ENCODE measurements at places on chromosomes 2 and 18.
A peak's percentile ranks its signal among the peaks of the same experiment; 100 is the strongest.

- no peaks in the 10 kb centered on the region for H3K4me1 ChIP-seq
- H3K4me3 ChIP-seq = no peak overlapping the region
- no peak overlapping the region for H3K27ac ChIP-seq
- no peak for DNase-seq
- no peaks in the 10 kb centered on the region for H3K27me3 ChIP-seq
Measured at GRCh38 chr2:145088756-145089155, 568.8 kb upstream of the ZEB2 start.

DNA sequence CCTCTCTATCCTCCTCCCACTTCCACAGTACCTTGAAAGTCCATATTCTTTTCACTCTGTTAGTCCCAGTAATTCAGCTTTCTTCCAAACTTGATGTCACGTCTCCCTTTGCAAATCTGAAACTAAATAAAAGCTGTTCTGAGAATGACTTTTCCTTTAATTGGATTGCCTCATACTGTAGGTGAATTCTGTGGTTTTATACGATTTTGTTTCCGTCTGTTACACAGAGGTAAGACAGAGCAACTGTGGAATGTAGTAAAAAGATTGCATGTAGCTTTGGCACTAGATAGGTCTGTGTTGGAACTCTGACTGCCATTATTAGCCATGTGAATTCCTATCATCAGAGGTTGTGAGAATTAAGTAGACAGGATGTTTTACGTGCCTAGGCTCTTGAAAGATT lies 25.9 kb downstream of the MALT1 start:
- peaks cover 57% of the 10 kb centered on the region for H3K36me3 ChIP-seq
- H3K4me1 ChIP-seq = peaks cover 45% of the 10 kb centered on the region
- no peaks in the 10 kb centered on the region for H3K27me3 ChIP-seq

DNA sequence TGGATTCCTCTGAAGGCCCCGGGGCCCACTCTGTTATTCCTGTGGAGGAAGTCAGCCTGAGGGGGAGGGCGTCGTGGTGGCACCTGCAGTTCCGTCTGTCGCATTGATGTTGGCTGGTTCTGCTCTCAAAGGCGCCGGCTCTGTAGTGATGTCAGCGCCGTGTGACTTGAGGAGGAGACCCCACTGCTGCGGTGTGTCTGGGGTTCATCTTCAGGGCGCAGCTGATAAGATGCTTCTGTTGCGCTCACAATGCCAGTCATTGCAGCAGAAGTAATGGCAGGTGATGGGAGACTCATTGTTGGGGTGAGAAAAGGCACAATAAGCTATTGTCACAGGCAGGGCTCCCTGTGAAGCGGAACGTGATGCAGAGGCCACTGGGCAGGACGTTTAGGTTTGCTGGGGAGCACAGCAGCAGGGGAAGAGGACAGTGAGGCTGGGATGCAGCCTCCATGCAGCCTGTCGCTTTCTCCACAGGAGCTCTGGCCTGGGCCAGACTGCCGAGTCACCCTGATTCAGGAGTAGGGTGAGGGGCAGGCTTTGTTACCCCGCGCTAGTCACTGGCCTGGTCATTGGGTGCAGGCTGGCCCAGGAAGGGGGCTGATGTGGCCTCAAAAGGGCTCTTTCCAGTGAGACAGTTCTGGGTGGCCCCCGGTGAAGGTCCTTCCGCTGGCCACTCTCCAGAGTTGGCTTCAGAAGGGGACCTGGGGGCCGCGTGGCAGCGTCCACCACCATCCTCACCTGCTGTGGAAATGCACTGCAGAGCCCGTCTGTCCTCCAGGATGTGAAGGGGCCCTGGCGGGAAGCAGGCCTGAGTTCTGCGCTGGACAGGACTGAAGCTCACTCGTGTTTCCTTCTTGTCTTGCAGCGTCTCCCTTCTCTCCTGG lies 42.9 kb downstream of the SH3BP4 start:
- no peak overlapping the region for H3K27ac ChIP-seq
- no peak for DNase-seq
- no peak overlapping the region for H3K4me3 ChIP-seq
- no peaks in the 10 kb centered on the region for H3K36me3 ChIP-seq
- H3K27me3 ChIP-seq = no peaks in the 10 kb centered on the region

DNA sequence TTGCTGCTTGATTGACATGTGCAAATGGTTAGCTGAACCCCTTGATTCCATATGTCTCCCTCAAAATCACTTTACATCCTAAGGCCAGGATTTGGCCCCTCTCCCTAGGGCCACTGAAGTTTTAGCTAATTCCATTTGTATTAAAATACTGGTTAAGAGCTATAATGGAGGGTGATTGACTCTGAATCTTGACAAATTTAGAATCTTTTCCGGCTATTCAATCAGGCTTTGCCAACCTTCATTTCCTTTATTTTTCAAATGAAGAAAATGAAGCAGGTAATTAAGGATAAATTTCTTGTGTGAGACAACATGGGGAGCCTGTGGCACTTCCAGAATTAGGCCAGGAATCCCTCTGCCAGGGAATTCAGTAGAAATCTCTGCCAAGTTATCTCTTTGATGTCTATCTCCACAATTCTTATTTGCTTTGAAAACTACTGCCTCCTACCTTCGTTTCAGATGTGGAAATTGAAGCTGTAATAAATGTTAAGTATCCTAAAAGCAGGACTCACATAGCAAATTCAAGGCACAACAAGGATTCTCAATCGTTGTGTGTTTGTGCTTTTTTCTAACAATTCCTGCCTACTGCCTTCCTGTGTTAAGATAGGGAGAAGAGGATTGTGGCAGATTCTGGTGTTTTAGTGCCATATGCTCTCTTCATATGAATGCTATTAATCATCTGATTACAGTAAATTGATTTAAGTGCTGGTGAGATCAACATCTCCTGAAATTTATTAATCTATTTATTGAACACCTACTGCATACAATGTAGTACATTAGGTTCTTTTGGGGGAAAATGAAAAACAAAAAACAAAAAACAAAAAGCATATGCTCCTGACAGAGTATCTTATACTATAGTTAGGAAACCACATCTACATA lies 47.8 kb upstream of the MAP4K3 start:
- no peaks in the 10 kb centered on the region for H3K27me3 ChIP-seq
- DNase-seq = no peak
- H3K4me1 ChIP-seq = no peaks in the 10 kb centered on the region
- H3K4me3 ChIP-seq = no peak overlapping the region
- H3K36me3 ChIP-seq = no peaks in the 10 kb centered on the region
- no peak overlapping the region for H3K27ac ChIP-seq

DNA sequence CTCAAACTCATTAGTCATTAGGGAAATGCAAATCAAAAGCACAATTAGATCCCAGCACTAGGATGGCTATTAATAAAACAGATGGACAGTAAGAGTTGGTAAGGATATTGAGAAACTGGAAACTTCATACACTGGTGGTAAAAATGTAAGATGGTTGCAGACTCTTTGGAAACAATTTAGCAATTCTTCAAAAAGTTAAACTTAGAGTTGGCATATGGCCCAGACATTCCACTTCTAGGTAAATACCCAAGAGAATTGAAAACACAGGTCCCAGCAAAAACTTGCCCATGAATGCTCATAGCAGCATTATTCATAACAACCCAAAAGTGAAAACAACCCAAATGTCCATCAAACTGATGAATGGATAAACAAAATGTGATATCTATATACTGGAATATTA lies 84.9 kb upstream of the ZFP36L2 start:
- no peak for DNase-seq
- H3K4me1 ChIP-seq = no peaks in the 10 kb centered on the region
- peaks cover 6% of the 10 kb centered on the region for H3K36me3 ChIP-seq
- no peak overlapping the region for H3K27ac ChIP-seq
- H3K4me3 ChIP-seq = no peak overlapping the region

DNA sequence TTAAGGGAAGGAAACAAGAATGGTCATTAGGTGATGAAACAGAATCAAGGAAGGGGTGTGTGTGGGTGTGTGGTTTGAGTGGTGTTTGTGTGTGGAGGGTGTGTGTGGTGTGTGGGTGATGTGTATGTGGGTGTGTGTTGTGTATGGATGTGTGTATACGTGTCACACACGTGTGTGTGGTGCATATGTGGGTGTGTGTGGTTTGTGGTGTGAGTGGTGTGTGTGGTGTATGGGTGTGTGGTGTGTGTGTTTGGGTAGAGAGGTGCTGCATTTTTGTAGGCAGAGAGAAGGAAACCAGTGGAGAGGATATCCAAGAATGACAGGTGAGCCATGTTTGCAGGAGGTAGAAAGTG lies 1.1 kb upstream of the CEP192 start:
- no peaks in the 10 kb centered on the region for H3K36me3 ChIP-seq
- H3K4me3 ChIP-seq = peak overlapping the region; percentile 85
- no peak overlapping the region for H3K27ac ChIP-seq
- no peak for DNase-seq
- peaks cover 23% of the 10 kb centered on the region for H3K4me1 ChIP-seq

DNA sequence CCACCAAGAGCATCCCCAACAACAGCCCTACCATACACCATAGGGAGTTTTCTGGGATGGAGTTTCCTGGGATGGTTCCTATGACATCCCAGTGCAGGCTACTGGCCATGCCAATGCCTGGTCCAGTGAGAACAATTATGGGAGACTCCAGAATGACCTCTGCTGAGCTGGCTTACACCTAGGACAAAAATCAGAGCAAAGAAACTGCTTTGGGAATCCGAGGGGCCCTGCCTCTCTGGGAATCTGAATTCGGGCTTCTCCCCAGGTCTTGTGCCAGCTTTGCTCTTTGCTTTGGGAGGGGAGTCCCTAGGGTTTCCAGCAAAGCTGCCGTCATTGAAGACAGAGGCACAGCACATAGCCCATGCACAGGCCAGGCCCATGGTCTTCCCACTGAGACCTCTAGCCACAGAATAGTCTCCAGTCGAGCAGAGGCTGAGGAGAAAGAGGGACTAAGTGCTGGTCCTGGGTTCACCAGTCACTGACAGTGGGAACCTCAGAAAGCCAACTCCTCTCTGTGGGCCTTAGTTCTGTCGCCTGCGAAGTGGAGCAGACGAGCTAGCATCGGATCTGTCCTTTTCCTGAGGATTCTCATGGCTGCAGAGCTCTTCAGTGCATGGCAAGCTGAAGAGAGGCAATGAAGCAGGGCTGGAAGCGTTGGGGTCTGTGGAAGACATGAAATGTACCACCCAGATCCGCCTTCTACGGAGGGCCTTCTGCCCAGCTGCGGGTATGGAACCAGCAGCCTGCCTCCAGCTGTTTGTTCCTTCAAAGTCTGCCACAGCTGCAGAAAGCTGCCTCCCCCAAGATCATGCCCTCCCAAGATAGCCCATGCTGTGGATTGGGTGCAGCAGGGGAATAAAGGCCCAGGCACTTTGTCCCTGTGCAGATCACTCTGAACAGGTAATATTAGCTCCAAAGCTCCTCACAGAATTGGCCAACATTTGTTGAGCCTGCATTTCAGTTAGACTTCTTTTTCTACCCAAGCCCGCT lies 11.2 kb upstream of the LBH start:
- no peak for DNase-seq
- peaks cover 41% of the 10 kb centered on the region for H3K4me1 ChIP-seq
- H3K4me3 ChIP-seq = no peak overlapping the region

GRCh38 chr2:223725494-223725893 lies 111.9 kb downstream of the AP1S3 start:
- H3K4me1 ChIP-seq = no peaks in the 10 kb centered on the region
- DNase-seq = no peak
- no peaks in the 10 kb centered on the region for H3K36me3 ChIP-seq
- H3K4me3 ChIP-seq = no peak overlapping the region

DNA sequence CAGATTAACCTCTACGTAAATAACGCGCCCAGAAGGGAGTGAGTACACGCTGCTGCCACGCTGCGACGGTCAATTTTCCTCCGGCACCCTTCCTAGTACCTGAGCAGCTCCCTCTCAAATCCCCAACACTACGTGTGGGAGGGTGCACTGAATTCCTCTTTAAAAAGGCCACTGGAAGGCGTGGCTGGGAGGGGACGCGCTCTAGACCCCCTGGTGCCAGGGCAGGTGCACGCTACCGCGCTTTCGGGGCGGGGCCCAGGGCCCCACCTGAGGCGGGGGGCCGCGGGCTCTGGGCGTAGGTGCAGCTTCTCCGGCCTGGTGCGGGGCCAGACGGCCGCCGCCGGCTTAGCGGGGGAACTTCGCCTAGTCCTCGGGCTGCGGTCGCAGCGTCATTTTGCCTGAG lies 668 bp upstream of the ANKRD12 start:
- no peaks in the 10 kb centered on the region for H3K27me3 ChIP-seq
- peak; percentile 66 for DNase-seq
- peak overlapping the region; percentile 83 for H3K4me3 ChIP-seq
- H3K4me1 ChIP-seq = peaks cover 24% of the 10 kb centered on the region

DNA sequence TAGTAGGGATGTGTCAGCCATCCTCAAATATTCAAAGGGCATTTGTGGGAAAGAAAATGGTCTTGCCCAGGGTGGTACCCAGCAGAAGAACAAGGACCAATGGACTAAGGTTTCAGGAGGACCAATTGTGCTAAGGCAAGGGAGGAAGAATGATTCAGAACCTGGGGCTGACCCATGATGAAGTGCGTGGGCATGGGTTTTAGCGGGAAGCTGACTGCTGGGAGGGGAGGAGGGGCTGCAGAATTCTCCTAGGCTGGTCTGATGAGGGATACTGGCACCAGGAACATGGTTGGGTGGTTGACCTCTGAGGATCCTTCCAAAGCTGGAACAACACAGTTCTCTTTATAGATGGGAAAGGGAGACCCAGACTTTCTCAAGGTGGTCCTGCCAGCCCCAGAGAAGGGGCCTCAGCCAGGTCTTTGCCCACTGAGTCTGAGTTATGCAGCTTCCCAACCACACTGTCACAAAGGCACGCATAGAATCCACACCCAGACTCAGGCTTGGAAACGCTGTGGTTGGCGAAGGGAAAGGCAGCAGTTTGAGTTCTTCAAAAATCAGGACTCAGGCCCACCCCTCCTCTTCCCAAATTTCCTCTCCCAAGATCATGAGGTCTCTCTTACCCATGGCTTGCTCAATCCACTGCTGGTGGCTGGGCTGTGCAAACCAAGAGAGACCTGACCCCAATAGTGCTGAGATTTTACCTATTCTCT lies 37.3 kb downstream of the MARCO start:
- no peak for DNase-seq
- no peak overlapping the region for H3K4me3 ChIP-seq
- no peaks in the 10 kb centered on the region for H3K4me1 ChIP-seq
- H3K27me3 ChIP-seq = no peaks in the 10 kb centered on the region
- no peak overlapping the region for H3K27ac ChIP-seq

DNA sequence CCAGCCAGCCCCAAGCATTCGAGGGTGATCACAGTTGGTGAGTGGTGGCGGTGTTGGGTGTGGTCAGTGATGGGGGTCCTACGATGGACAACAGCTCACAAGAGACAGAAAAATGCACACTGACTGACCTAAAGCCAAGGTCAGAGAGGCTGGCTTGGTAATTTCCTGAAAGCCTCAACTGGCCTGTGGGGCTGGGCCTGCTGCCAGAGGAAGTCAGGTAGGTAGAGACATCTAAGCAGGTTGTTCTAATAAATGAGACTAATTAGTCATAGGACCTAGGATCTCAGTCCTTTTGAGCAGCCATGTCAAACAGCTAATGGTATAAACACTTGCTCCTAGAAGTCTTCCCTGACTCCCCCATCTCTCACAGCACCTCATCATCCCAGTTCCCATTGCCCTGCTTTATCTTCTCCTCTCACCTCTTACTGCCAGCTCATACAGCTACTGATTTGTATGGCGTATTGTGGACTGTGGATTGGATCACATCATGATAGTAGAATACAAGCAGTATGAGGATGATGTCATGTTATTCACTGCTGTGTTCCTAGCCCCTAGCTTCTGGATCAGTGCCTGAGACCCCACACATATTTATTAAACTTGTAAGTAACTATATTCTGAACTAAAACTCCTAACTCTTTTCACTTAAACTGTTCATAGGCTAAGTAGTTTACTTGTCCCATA lies 262.9 kb upstream of the KLHL29 start:
- H3K27me3 ChIP-seq = no peaks in the 10 kb centered on the region
- no peak overlapping the region for H3K4me3 ChIP-seq
- H3K4me1 ChIP-seq = no peaks in the 10 kb centered on the region
- DNase-seq = no peak
- no peaks in the 10 kb centered on the region for H3K36me3 ChIP-seq
- no peak overlapping the region for H3K27ac ChIP-seq

GRCh38 chr18:8895987-8896619 lies 190.7 kb downstream of the MTCL1 start:
- H3K4me3 ChIP-seq = no peak overlapping the region
- DNase-seq = no peak
